IMR-90 (cell line): ENCODE measurements at places on chromosomes 7 and 10. TPM values are rescaled to one million over a fixed set of nuclear protein-coding genes. Genes with fewer than 3 reads are reported as not detected.

GRCh38 chr10:112755446-112756234, 194.4 kb upstream of the TCF7L2 start:
- peaks cover 6% of the 10 kb centered on the region for H3K4me1 ChIP-seq
- no peaks in the 10 kb centered on the region for H3K36me3 ChIP-seq
- DNase-seq, result no peak
- H3K4me3 ChIP-seq, result no peak overlapping the region

- peaks cover 2% of the 10 kb centered on the region; the same call in 1 of the 2 replicates for H3K4me1 ChIP-seq
- peak; percentile 66 for DNase-seq
- H3K27me3 ChIP-seq, result no peaks in the 10 kb centered on the region
- H3K27ac ChIP-seq, result no peak overlapping the region
Measured at GRCh38 chr7:35905555-35905954, 104.7 kb downstream of the SEPTIN7 start.

SPDYE2 gene
- total RNA-seq, result not detected in 2 replicates

ITPRID1 gene
- total RNA-seq, result not detected in 2 replicates

STEAP1 gene
- total RNA-seq, result 3.9 and 5.8 TPM in 2 replicates

DNA sequence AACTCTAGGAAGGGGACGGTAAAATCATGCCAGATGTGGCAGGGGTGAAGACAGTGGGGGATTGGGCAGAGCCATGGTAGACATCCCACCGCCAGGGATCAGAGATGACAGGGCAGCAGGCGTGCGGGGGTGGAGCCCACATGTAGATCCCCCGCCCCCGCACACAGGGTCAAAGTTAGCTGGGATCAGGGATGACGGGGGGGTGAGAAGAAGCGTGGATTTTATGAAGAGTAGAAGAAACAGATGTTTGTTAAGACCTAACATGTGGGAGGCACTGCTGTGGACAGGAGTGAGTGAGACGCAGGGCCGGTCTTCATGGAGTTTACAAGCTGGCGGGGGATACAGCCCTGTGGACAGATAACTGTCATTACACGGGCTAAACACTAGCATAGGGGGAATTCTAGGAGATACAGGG, 154.0 kb upstream of the KLF14 start:
- H3K36me3 ChIP-seq, result peaks cover 60% of the 10 kb centered on the region
- no peaks in the 10 kb centered on the region for H3K27me3 ChIP-seq
- no peak overlapping the region for H3K4me3 ChIP-seq
- H3K4me1 ChIP-seq, result peaks cover 43% of the 10 kb centered on the region
- no peak for DNase-seq

DNA sequence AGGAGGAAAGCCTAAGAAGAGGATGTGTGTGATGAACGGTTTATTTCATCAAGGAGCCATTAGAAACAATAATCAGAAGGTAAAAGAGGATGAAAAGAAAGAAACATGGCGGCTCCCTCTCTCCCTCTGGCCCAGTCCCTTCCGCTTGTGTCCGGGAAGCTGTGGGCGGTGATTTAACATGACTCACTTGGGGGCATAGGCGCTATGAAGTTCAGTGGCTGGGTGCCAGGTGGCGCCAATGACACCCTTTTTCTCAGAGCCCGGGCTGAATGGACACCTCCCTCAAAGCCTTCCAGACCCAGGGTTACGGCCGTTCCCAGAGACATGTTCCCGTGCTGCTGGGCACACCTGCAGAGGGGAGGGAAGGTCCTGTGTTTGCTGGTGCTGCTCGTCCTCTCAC, 244.0 kb downstream of the SKAP2 start:
- H3K4me3 ChIP-seq, result no peak overlapping the region
- DNase-seq, result no peak
- H3K36me3 ChIP-seq, result no peaks in the 10 kb centered on the region
- H3K4me1 ChIP-seq, result no peaks in the 10 kb centered on the region
- H3K27me3 ChIP-seq, result no peaks in the 10 kb centered on the region
- H3K27ac ChIP-seq, result no peak overlapping the region

DNA sequence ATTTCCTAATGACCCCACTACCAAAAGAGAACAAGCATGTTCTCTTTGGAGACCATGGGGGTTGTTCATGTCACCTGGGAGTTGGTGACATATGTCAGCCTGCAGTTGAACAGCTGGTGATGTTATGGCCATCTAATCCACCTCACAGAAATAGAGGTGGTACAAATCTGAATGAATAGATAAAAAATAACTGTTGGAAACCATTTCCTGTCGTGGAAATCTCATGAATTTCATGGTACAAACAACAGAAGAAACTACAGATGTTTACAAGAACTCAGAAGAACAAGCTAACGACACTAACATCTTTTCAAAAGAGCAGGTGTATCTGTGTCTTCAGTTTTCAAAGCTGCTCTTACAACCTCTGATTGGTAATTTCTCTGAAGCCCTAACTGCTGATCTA, 81.3 kb downstream of the RAPGEF5 start:
- 0 out of 2 replicates have a peak, but pooled peaks cover 2% of the 10 kb centered on the region for H3K27me3 ChIP-seq
- no peak overlapping the region for H3K27ac ChIP-seq
- H3K4me3 ChIP-seq, result no peak overlapping the region
- H3K36me3 ChIP-seq, result no peaks in the 10 kb centered on the region
- no peak for DNase-seq
- H3K4me1 ChIP-seq, result no peaks in the 10 kb centered on the region

DNA sequence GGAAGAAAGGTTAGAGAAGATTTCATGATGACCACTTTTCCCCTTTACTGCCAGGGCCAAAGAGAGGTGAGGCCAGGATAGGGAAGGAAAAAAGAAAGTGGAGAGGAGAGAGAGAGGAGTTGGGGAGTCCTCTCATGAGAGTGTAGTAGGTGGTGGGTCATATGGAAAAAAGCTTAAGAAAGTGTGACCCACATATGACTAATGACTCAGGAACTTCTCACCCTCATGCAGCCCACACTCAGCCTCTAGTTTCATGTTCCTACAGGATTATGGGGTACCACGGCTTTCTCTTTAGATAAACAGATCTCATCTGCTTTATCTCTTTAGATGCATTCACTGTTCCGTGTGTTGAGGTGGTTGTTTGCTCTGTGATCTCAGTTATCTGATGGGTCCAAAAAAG, 462.5 kb upstream of the IGFBP3 start:
- H3K4me1 ChIP-seq, result peaks cover 10% of the 10 kb centered on the region; the same call in 1 of the 2 replicates
- no peaks in the 10 kb centered on the region for H3K36me3 ChIP-seq
- no peak overlapping the region for H3K27ac ChIP-seq
- H3K4me3 ChIP-seq, result no peak overlapping the region
- no peaks in the 10 kb centered on the region for H3K27me3 ChIP-seq

NUPR2 gene
- not detected in 2 replicates for total RNA-seq

GIMAP1 gene
- total RNA-seq, result not detected in 2 replicates

GRCh38 chr10:112404617-112405016, 30.7 kb downstream of the ACSL5 start:
- DNase-seq, result peak; percentile 10
- peaks cover 2% of the 10 kb centered on the region; the same call in 1 of the 2 replicates for H3K4me1 ChIP-seq
- H3K27ac ChIP-seq, result no peak overlapping the region
- H3K27me3 ChIP-seq, result 0 out of 2 replicates have a peak, but pooled peaks cover 1% of the 10 kb centered on the region
- H3K4me3 ChIP-seq, result no peak overlapping the region

GRCh38 chr10:48774416-48775205, 89.9 kb downstream of the WDFY4 start:
- no peak for DNase-seq
- no peak overlapping the region for H3K27ac ChIP-seq
- H3K4me3 ChIP-seq, result no peak overlapping the region

GRCh38 chr10:27383595-27384542, 120.2 kb upstream of the RAB18 start:
- peaks cover 1% of the 10 kb centered on the region; the same call in 1 of the 2 replicates for H3K27me3 ChIP-seq
- H3K4me3 ChIP-seq, result no peak overlapping the region
- 0 out of 2 replicates have a peak, but pooled peaks cover 2% of the 10 kb centered on the region for H3K4me1 ChIP-seq
- DNase-seq, result peak; percentile 6
- no peaks in the 10 kb centered on the region for H3K36me3 ChIP-seq

NPSR1 gene
- total RNA-seq, result not detected in 2 replicates

DNA sequence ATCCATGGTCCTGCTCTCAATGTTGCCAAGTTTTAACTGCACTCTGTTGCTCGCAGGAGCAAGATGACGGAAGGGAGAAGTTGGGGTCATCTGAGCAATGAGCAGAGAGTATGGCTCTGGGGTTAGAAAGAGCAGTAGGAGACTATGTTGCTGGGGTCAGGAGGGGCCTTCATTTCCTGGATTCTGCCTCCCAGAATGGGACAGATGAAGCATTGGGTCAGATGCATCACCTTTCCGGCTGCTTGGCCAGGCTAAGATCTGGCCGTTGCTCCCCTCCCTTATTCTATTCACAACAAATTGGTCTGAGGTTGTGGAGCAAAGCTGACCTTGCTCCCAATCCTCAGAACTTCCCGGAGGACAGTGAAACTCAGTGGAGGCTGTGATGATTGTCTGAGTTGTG, 22.4 kb downstream of the STMP1 start:
- peaks cover 3% of the 10 kb centered on the region; the same call in 1 of the 2 replicates for H3K36me3 ChIP-seq
- H3K27me3 ChIP-seq, result no peaks in the 10 kb centered on the region
- H3K27ac ChIP-seq, result peak overlapping the region; percentile 40; the same call in 1 of the 2 replicates
- DNase-seq, result no peak
- H3K4me3 ChIP-seq, result no peak overlapping the region

AEBP1 gene
- total RNA-seq, result 1.1 and 1.4 TPM in 2 replicates

DNA sequence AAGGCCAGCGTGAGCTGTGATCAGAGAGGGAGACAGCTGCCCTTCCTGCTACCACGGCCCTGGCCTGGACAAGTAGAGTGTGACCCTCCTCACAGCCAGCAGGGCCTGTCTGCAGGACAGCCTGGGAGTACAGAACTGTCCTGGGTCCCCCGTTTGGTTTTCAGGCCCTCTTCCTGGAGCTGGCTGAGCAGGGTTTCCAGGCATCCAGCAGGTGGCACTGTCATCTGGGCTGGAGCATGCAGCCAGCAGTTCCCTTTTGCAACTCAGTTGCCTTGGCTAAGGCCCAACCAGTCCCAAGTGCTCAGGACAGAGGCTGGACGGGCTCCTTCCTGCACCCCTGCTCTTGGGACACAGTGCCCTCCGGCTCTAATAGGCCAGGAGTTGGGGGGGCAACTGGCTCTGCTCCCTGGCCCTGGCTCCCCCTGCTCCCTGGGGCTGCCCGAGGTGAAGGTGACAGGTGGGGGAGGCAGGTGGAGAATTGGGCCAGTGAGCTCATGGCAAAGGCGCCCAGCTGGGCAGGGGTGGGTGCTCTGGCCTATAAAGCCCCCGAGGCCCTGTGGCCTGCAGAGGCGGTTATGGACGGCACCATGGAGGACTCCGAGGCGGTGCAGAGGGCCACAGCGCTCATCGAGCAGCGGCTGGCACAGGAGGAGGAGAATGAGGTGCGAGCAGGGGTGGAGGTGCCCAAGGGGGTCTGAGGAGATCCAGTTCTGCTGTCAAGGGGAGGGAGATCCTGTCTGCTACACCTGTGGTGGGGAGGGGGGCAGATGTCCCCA, at the start of gene ANKRD2:
TSS of gene ANKRD2 (plus strand) at position 566 of the 776 bp plus-strand sequence. CDS start at position 576, 10 bp downstream.
- peaks cover 19% of the 10 kb centered on the region for H3K36me3 ChIP-seq
- DNase-seq, result peak; percentile 79

DNA sequence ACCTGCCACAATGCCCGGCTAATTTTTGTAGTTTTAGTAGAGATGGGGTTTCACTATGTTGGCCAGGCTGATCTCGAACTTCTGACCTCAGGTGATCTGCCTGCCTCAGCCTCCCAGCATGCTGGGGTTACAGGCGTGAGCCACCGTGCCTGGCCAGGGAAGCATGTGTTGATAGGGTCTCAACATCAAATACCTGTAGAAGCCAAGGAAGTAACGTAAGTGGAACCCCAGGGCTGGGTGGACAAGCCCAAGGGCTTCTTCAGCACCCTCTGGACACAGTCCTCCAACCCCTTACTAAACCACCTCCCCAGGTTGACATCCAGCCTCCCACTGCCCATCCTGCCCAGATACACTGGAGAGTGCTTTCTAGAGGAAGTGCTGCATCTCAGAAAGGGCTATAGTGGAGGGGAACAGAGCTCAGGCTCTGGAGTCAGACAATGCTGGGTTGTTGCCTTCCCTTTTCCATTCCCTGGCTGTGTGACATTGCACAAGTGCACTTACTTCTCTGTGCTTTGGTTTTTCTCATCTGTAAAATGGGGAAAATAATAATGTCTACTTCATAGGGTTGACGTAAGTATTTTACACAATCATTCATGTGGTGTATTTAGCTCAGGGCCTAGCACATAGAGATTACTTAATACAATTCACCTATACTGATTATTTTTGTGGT, 73.9 kb upstream of the KAT6B start:
- DNase-seq, result no peak
- no peak overlapping the region for H3K4me3 ChIP-seq

DNA sequence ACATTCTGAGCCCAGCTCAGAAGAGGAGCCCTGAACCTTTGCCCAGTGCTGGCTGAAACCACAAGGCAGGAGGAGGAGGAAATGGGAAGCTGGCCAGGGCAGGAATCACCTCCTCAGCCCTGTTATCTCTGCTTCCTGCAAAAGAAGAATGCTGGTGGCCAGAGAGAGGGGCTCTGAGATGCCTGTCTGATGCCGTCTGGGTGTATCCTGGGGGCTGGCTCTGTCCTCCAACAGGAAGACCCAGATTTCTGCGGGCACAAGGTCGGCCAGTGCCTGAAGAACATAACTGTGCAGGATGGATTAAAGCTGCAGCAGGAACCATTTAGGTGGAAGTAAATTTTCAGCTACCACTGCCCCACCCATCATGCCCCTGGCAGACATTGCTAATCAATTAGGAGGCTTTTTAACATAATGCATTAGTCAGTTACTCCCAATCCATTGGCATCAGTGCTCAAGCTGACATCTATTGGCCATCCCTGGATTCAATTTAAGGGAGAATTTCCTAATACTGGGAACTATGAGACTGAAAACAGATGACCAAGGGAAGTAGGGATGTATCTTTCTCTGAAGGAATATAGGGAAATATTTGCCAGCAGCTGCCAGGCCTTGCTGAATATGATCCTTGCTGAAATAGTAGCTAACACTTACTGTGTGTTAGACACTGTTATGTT, 67.7 kb downstream of the COL13A1 start:
- no peaks in the 10 kb centered on the region for H3K27me3 ChIP-seq
- H3K27ac ChIP-seq, result no peak overlapping the region
- DNase-seq, result peak; percentile 53

- DNase-seq, result peak; percentile 12
- H3K4me1 ChIP-seq, result peaks cover 36% of the 10 kb centered on the region
- H3K27ac ChIP-seq, result peak overlapping the region; percentile 96
Measured at GRCh38 chr7:45978731-45979211, 57.7 kb upstream of the IGFBP3 start.

CRHR2 gene
- total RNA-seq, result not detected in 2 replicates

- peaks cover 11% of the 10 kb centered on the region for H3K27me3 ChIP-seq
- no peak overlapping the region for H3K4me3 ChIP-seq
- H3K27ac ChIP-seq, result no peak overlapping the region
- H3K36me3 ChIP-seq, result no peaks in the 10 kb centered on the region
Measured at GRCh38 chr10:71312811-71313789, 6.0 kb upstream of the SLC29A3 start.

GRCh38 chr7:71769326-71769725, 637.4 kb downstream of the GALNT17 start:
- H3K4me3 ChIP-seq, result no peak overlapping the region
- no peaks in the 10 kb centered on the region for H3K27me3 ChIP-seq
- H3K4me1 ChIP-seq, result no peaks in the 10 kb centered on the region
- no peak overlapping the region for H3K27ac ChIP-seq
- no peak for DNase-seq
